Stimulated activated CD8-positive, alpha-beta memory T cell treated with anti-CD3 and anti-CD28 coated beads, Interleukin-2, amount 100 ng/mL, for 48 hours (primary cell): ENCODE measurements at places on chromosomes 7 and 10.

DNA sequence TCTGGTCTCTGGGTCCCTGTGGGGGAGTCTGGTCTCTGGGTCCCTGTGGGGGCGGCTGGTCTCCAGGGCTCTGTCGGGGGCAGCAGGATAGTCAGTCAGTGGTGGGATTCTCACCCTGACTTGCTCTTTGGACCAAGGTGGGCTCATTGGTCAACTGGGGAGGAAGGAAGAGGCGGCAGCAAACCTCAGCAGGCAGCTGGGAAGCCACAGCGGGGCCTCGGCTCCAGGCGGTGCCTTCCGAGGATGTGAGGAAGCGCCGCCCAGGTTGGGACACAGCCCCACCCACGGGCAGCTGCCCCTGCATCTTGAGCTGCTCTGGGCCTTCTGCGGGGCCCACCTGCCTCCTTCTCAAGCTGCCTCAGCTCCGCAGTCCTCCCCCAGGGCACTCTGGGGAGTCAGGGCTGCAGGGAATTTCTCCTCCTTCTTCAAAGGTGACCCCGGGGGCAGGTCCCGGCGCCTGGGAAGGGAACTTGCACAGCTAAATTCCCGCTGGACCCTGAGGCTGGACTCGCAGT, 20.4 kb upstream of the KNDC1 start:
- DNase-seq = no peak

GRCh38 chr10:78462726-78463228, 429.1 kb downstream of the RPS24 start:
- no peak for DNase-seq

GRCh38 chr7:129341212-129341611, 93.0 kb upstream of the STRIP2 start:
- DNase-seq = no peak

- no peak for DNase-seq
Measured at GRCh38 chr10:114477285-114477684, 73.0 kb upstream of the AFAP1L2 start.

DNA sequence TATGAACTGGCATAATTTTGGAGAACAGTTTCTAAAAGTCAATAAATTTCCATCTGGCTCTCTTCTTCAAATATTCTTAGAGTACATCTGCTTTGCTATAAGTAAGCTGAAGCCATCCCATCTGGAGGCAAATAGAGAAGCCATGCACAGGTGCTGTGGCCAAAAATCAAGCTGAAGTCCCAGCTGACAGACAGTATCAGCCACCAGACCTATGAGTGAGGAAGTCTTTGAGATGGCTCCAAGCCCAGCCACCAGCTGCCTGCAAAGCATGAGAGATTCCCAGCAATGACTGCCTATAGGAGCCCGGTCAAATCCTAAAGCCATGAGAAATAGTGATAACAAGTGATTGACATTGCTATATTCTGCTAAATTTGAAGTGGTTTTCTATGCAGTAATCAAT, 21.7 kb upstream of the PRSS58 start:
- no peak for DNase-seq

DNA sequence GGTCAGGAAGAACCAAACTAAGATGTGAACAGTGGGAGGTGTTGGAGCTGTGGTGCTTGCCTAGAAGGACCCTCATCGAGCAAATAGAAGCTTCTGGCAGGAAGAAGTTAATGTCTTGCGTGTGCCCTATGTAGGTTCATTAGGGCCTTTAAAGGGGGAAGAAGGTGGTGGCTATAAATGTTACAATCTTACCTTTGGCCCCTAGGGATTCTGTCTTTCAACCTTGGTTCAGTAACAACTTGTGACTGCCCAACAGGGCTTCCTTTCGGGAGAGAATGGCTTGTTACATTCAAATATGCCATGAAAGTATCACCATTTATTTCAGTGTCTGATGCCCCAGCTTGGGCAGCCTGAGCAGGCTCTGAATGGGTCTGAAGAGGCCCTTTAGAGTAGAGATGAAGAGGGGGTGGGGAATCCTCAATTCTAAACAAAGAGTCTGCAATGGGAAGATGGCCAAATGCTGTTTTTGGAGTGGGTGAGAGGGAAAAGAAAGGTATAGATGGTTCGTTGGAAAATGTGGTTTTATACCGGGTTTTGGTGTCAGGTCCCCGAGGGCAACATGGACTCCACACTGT, 108.0 kb downstream of the TCF7L2 start:
- DNase-seq = no peak

GRCh38 chr10:123967626-123968243, 76.1 kb upstream of the CPXM2 start:
- DNase-seq = peak; percentile 48

DNA sequence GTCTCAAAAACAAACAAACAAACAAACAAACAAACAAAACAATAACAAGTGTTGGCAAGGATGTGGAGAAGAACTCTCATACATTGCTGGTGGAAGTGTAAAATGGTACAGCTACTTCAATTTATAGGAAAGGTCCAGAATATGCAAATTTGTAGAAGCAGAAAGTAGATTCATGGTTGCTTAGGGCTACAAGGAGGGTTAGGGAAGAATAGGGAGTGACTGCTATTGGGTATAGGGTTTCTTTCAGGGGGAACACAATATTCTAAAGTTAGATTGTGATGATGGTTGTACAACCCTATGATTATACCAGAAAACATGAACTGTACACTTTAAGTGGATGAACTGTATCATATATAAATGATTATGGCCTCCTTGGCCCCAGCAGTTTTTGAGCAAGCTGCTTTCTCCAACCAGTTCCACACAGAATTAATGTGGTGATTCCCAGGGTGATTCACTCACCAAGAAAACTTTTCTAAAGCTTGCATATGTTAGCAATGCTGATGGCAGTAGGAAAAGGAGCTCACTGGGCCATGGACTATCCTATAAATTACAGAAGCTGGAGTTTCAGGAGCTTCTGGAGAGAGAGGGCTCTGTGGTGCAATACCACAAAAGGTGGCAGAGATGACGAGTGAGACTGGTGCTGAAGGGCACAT, 52.8 kb upstream of the KCNIP2 start:
- no peak for DNase-seq
